ENCODE measurements at places on chromosomes 13 and 19.

GRCh38 chr13:85080691-85081090 lies 718.5 kb downstream of the SLITRK6 start:
- no peak for DNase-seq

DNA sequence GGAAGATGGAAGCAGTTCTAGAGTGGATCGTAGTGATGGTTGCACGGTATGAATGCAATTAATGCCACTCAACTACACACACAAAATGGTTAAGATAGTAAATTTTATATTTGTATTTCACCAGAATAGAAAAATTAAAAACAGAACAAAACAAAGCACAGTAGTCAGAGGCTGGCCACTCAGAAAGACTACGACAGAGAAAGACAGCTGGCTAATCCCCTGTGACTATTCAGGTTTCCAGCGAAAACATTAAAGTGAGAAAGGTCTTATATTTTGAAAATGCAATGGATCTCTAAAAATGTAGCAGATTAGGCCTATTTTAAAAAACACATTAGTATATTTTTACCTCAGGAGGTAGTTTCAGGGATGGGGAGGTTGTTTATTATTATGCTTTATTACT lies 131.3 kb upstream of the POSTN start:
- no peak for DNase-seq

GRCh38 chr19:56838909-56839651 lies 1.4 kb downstream of the PEG3 start:
- no peak for DNase-seq

DNA sequence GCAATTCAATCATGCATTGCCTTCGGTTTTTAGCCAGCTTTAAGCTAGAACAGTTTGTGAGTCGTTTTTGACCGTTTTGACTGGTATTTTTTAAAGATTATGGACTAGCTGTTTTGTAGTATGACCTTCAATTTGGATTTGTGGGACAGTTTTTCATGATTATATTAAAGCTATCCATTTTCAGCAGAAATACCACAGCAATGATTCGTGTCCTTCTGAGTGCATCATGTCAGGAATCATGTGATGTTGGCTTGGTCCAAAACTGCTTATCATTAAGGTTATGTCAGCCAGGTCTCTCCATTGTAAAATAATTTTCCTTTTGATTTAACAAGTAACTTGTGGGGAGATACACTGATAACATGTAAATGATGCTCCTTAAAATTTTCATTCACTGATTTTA lies 229.0 kb downstream of the POSTN start:
- DNase-seq, result no peak

DNA sequence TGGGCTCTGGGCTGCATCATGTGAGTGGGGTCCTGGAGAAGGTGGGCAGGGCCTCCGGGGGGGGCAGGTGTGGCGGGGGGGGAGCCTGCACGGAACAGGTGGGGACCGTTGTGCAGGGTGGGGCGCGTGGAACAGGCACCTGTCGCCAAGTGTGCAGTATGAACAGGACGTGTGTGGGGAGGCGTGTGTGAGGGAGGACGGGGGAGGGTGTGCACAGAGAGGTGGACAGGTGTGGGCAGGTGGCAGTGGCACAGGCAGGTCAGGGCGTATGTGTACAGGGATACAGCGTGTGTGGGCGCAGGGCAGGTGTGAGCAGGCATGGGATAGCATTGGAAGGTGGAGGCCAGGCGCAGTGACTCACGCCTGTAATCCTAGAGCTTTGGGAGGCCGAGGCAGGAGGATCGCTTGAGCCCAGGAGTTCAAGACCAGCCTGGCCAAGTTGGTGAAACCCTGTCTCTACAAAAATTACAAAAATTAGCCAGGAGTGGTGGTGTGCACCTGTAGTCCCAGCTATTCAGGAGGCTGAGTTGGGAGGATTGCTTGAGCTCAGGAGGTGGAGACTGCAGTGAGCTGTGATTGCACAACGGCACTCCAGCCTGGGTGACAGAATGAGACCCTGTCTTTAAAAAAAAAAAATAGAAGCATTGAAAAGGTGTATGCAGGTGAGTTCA lies 3.2 kb downstream of the PLK5 start:
- DNase-seq, result no peak

- no peak for DNase-seq
Measured at GRCh38 chr19:40134866-40135265, 44.1 kb upstream of the ZNF780A start.

GRCh38 chr13:74452176-74452575 lies 318.0 kb upstream of the KLF12 start:
- DNase-seq, result no peak

- peak; percentile 89 for DNase-seq
Measured at GRCh38 chr19:1076951-1077350, 10.0 kb downstream of the ARHGAP45 start.

DNA sequence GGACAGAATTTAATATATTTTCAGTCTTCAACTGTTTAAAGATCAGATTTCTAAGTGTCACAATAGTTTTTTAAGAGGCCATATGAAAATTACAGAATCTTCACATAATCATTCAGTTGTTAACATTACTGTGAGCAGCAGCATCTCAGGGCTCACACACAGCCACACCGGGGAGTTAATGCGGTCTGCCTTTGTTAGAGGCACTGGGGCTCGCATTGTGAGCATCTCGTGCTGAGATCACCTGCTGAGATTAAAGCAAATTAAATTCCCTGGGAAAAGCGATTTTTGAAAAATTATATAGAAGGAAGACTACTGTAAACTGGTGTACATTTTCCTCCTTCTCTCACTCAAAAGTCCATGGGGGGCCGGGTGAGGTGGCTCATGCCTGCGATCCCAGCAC lies 16.6 kb downstream of the GPR12 start:
- DNase-seq, result no peak

DNA sequence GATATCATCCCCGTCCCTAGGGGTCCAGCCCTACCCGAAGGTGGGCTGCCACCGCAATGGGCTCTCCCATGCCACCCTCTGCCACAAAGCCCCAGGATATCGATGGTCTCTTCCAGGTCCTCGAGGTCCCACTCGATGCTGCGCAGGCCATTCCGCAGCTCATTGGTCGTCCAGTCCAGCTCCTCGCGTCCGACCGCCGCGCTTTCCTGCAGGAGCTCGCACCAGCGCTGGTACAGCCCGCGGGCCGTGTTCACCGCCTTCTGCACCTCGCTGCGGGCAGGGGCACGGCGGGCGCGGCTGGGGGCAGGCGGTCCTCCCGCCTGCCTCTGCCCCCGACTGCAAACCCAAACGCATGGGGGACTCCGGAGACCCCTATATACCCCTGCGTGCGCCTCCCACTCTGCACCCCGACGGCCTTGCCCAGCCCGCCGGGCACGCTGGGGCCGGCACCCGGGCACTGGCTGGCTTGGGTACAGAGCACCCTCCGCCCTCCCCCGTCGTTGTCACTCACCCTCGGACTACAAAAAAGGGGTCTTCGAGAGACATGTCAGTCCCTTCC lies 468 bp downstream of the STX10 start:
- DNase-seq, result no peak

DNA sequence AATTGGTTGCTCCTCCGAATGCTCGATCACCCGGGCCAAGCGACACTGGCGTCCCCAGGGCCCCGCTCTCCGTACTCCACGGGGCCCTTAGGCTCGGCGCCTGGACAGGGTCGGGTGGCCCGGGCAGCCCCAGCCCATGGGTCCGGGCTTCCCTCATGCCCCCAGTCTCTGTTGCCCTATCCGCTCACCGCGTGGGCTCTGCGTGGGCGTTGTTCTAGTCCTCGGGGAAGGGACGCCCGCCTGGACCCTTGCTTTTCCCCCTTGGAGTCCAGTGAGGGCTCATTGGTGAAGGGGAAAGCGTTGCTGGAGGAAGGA lies 1.3 kb downstream of the TDRD12 start:
- no peak for DNase-seq

GRCh38 chr19:55391191-55391670 lies 5.5 kb downstream of the RPL28 start:
- DNase-seq, result no peak

Measured in activated CD8-positive, alpha-beta memory T cell treated with anti-CD3 and anti-CD28 coated beads for 1 hour (primary cell).